ENCODE measurements at places on chromosomes 12 and 14. TPM values are rescaled to one million over a fixed set of nuclear protein-coding genes. Genes with fewer than 3 reads are reported as not detected.
A peak's percentile ranks its signal among the peaks of the same experiment; 100 is the strongest.

RBP5 gene
- 0.15 TPM for polyA plus RNA-seq

CCDC196 gene
- polyA plus RNA-seq = not detected

TMEM117 gene
- 6.1 TPM for polyA plus RNA-seq

PLEKHD1 gene
- not detected for polyA plus RNA-seq

GRCh38 chr14:47929334-47929733, 253.9 kb upstream of the MDGA2 start:
- DNase-seq = no peak

DNA sequence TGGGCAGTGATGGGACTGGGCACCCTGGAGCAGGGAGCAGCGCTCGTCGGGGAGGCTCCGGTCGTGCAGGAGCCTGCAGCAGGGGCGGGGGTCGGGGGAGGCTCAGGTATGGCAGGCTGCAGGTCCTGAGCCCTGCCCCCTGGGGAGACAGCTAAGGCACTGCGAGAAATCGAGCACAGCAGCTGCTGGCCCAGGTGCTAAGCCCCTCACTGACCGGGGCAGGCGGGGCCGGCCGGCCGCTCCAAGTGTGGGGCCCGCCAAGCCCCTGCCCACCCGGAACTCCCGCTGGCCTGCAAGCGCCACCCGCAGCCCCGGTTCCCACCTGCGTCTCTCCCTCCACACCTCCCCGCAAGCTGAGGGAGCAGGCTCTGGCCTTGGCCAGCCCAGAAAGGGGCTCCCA, 326.8 kb upstream of the TMTC1 start:
- no peak for DNase-seq

GRCh38 chr12:6335451-6336078, 6.3 kb downstream of the TNFRSF1A start:
- DNase-seq = peak; percentile 88

GRCh38 chr12:48998497-48999353, 450 bp downstream of the DDN start:
- peak; percentile 30 for DNase-seq

GRCh38 chr14:69323266-69323998, 63.5 kb downstream of the GALNT16 start:
- DNase-seq = no peak

- no peak for DNase-seq
These were observed 334.8 kb upstream of the NOVA1 start for GRCh38 chr14:26932606-26933005.

- DNase-seq = no peak
These were observed 95.1 kb downstream of the EP400 start for GRCh38 chr12:132044661-132045412.

DNA sequence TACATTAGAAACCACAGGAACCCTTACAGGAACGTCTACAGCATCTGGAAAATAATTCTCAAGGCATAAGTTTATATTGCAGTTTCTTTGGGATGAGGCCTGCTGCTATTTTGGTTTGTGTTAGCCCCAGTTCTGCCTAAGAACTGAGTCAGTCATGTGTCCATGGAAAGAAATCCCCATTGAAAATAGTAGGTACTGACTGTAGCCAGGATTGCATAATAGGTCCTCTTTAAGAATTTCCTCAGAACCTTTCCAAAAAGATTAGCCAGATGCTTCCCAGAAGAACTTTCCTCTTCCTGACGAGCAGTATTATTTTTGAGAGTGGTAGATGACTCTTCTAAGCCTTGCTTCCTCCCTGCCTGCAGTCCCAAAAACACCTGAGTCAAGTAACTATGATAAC, 52.6 kb downstream of the RASSF8 start:
- DNase-seq = peak; percentile 92
